ENCODE measurements at places on chromosomes 5 and 9.

DNA sequence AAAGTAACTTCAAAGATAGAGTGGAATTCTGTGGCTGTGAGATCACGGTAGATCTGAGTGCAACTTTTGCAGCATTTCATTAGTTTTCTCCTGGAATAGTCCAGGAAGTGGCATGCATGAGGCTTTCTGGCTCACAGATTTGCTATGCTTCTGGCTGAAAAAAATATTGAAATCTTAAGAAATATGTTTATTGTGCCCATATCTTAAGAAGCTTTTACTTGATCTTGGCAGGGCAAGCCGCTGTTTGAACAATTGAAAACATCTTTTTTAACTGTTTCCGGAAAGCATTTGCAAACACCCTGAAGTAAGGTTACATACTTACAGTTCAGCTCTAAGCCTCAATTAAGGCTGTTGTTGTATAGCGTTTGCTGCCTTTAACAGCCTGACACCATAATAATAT lies 135.7 kb upstream of the GDNF start:
- no peak for DNase-seq

GRCh38 chr9:93566408-93567270 lies 9.7 kb upstream of the PHF2 start:
- DNase-seq, result peak; percentile 98

- no peak for DNase-seq
Measured at GRCh38 chr5:181168595-181169118, 21.3 kb downstream of the OR2V2 start.

DNA sequence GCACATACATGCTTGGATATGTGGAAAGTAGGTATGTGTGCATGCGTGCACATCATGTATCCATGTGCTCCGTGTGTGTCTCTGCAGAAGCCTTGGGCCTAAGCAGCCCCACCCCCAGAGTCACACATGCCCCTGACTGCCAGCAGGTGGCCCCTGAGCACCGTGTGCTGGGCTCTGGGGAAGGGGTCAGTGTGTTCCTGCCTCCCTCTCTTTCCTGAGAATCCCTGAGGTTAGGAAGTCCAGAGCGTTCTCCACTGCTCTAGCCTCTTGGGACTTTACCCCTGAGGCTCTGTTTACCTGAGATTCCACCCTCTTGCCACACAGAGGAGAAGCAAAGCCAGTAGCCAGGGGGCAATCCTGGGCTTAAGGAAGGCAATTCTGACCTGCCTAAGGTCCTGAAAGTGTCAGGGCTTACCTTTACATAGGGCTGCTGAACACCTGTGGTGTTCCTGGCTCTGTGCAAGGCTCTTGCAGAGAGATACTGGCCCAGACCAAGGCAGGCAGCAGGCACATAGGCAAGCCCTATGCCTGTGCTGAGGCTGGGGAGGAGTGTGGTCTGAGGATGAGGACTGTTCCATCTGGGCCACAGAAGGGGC lies 207.3 kb downstream of the TMEM38B start:
- no peak for DNase-seq

- DNase-seq, result no peak
Measured at GRCh38 chr5:133878236-133878555, 90.2 kb downstream of the C5orf15 start.

GRCh38 chr9:91951944-91952520 lies 2.0 kb upstream of the ROR2 start:
- DNase-seq, result no peak

GRCh38 chr5:36948650-36949049 lies 72.1 kb downstream of the NIPBL start:
- no peak for DNase-seq

DNA sequence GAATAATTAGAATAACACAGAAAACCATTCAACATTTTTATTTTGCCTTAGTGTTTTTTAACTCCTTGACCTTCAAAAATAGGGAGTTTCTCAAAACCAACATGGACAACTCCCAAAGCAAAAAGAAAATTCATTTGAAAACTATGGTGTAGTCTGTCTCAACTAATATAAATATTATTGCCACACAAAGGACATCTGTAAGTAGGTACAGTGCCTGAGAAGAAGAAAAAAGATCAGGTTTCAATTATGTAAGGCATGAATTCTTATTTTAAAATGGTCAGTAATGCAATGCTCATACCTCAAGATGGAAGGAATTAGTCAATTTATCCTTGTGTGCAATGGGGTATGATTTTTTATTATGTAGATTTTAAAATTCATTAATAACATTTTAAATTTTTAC lies 109.6 kb upstream of the CNTLN start:
- DNase-seq, result no peak

- no peak for DNase-seq
Measured at GRCh38 chr9:99181206-99181605, 40.5 kb downstream of the ALG2 start.

DNA sequence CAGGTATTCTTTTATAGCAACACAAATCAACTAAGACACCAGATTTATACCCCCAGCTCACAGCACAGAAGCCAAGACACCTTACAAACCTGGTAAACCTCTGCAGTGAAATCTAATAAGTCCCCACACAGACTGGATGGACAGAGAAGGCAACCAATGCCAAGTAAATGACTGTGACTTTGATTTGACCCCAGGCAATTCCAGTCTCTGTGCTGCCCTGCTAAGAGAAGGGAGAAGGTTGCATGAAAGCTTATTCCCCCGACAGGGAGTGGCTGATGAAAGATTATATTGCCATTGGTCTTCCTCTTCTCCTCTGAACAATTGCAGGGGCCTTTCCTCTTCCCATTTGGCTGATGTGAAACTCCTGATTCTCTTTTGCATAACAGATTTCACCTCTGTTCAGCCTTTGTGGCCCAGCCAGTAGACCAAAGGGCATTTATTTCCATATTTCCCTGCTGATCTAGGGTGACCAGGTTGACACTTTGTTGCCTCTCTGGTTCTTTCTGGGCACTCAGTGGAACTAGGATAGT lies 107.6 kb downstream of the ADRB2 start:
- DNase-seq, result no peak

DNA sequence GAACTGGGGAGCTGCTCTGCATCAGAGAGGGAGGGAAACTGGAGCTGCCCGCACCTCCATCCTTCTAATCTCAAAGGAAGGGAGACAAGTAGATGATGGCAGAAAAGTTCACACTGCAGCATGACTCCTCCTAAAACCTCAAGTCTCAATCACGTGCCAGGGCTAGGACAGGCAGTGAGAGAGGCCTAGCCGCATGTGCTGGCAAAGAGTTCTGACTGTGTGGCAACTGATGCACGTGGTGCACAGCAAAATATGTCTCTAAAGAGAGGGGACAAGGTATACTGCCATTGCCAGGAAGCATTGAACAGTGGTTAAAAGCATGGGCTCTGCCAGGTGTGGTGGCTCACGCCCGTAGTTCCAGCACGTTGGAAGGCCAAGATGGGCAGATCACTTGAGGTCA lies 38.1 kb downstream of the FBXO10 start:
- DNase-seq, result no peak

DNA sequence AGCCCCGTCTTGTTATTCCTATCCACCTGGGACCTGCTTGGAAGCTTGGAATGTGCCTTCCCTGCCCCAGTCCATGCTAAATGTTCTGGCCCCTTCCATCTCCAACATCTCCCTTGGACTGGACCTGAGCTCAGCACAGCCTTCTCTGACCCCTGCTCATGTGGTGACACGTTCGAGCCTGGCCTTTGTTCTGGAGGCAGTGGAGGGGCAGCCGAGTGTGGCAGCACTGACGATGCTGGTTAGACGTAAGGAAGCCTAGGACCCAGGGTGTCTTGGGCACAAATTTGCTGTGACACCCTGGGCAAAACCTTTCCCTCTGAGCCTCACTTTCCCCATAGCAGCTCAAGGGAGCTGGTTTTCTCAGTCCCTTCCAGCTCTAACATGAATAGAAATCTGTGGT lies 3.9 kb downstream of the SPACA9 start:
- DNase-seq, result no peak

GRCh38 chr9:129006328-129007034 lies 21.6 kb downstream of the SH3GLB2 start:
- peak; percentile 41 for DNase-seq

- no peak for DNase-seq
Measured at GRCh38 chr9:109242014-109242413, 75.0 kb upstream of the FRRS1L start.

DNA sequence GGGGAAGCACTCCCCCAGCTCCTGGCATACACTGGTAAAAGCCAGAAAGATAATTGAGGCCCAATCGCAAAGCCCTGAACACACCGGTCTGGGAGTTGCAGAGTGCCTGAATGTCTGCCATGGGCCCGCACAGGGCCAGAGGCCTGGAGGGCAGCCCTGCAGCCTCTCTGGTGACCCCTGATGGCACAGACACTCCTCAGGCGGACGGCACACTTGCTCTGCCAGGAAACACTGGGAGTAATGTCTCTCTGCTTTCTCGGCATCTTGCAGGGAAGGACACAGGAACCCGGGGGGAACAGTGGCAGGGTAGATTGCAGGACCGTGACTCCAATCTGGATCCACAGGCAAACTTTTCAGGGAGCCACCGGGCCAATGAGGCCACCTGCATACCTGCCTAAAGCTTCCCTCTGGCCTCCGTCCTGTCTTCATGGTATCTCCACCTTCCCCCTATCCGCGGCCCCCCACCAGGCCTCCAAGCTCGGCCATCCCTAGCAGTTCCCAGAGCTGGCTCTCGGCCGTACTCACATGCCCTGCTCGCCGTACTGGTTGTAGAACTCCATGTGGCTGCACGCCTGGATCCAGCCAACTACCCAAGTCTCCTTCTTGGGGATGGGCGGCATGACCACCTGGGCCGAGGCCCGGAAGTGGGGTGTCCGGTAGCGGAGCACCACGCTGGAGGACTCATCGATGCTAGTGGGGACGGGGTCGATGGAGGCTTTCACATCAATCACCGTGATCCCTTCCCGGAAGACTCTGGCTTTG lies 797 bp downstream of the FAM78A start:
- no peak for DNase-seq

- DNase-seq, result no peak
Measured at GRCh38 chr9:110975969-110976368, 62.3 kb downstream of the LPAR1 start.

DNA sequence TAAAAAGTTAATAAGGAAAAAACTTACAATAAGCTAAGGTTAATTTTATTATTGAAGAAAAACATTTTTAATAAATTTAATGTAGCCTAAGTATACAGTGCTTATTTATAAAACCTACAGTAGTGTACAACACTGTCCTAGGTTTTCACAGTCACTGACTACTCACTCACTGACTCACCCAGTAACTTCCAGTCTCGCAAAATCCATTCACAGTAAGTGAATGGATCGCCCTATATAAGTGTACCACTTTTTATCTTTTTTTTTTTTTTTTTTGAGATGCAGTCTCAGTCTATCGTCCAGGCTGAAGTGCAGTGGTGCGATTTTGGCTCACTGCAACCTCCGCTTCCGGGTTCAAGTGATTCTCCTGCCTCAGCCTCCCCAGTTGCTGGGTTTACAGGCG lies 47.7 kb downstream of the FNIP1 start:
- DNase-seq, result no peak

DNA sequence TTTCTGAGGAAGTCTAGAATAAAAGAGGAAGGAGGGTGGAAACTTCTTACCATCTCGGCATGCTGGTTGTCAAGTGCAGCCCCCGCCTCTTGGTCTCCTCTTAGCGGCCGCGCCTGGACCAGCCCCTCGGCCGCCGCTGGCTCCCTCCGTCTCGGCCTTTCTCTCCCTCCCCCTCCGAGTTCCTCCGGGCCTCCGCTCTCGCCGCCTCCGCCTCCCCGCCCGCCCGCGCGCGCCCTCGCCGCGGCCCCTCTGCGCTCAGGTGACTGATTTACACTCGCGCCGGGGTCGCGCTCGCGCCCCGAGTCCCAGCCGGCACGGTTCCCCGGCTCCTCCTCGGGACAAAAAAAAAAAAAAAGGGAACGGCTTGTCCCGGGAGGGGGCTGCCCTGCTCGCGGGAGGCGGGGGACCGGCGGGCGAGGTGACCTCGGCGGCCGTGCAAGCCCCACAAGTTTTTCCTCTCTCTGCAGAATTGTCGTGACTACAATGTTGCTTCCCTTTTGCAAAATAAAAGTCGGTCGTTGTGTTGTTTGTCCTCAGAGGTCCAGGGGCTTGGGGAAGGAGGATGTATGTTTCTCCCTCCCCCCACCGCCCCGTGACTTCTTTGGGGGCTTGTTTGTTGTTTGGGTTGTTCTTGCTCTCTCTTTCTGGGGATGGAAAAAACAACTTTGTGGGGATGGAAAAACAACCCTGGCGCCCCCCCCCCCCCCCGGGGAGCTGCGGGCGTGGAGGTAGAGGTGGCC lies at the start of gene BNC2:
TSS of gene BNC2 (minus strand) at position 75 of the 740 bp plus-strand sequence. CDS start at position 53, 22 bp downstream.
- DNase-seq, result no peak

GRCh38 chr9:86324308-86324707 lies 29.9 kb downstream of the TUT7 start:
- DNase-seq, result no peak
